Nucleus accumbens (tissue), 56 donors: ENCODE measurements at places on chromosomes 3 and 15.

DNA sequence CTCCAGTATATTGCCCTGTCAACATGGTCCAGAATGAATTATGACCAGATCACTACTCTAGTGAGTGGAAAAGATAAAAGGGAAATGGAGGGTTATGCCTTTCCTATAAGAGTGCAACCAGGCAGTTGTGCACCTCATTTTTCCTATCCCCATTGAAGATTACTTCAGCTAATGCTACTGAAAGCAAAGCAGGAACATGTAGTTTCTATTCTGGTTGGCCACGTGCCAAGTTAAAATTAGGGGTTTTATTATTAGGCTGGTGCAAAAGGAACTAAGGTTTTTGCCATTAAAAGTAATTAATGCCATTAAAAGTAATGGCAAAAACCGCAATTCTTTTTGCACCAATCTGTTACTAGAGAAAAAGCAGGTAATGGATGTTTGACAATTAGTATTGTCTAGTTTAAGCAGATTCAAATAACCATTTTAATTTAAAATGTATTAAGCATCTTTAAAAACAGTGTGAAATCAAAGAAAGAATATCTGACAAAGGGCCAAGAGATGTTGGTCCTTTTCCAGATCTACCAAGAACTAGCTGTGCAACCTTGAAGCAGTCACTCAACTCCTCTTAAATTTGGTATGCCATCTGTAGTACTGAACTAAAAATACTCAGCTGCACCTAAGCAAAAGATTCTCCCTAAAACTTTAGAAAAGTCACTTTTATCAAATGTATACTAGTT lies 567.5 kb upstream of the CCDC54 start:
- DNase-seq: no peak

DNA sequence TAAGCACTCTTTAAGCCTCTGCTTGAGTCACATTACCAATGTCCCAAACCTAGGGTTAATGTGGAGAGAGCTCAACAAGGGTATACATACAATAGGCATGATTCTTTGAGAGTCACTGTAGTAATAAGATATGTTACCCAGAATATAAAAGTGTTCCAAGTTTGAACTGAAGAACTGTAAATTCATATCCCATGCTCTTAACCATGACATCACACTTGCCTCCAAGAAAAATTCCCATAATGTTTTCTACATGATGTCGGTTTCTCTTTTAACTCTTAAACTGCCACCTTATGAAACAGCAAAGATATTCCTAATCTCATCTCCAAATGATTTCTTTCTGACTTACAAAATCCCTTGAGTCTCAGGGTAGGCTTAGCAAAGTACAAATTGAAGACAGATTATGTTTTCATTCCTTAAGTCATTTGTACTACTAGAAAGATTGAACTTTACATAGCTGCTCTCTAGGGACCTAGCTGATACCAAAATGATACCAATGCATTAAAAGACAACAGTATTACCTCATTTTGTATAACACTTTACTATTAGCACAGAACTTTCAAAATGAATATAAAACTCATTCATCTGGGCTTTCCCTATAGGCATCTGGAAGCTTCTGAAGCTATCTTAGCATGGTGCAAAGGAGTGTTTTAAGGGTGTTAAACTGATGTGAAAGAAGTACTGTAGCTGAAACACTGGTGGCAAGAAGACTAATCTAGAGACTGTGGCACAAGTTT lies 127.1 kb downstream of the KCNMB2 start:
- DNase-seq: no peak

DNA sequence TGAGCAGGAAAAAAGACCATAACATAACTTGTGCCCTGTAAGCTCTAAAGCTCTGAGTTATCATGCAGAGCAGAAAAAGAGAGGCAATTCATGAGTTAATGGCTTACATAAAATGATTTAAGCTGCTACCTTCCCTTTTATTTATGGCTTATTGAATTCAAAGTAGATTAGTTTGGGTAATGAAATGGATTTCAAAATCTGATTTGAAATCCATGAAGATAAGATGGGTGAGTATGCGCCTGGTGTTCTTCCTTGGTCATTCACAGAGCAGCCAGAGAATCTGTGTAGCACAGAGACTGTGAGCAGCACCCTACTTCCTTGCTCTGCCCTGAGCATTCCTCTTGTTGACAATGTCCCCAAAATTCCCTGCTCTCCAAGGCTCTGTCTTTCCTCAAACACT lies 36.2 kb upstream of the MRPL3 start:
- no peak for DNase-seq

DNA sequence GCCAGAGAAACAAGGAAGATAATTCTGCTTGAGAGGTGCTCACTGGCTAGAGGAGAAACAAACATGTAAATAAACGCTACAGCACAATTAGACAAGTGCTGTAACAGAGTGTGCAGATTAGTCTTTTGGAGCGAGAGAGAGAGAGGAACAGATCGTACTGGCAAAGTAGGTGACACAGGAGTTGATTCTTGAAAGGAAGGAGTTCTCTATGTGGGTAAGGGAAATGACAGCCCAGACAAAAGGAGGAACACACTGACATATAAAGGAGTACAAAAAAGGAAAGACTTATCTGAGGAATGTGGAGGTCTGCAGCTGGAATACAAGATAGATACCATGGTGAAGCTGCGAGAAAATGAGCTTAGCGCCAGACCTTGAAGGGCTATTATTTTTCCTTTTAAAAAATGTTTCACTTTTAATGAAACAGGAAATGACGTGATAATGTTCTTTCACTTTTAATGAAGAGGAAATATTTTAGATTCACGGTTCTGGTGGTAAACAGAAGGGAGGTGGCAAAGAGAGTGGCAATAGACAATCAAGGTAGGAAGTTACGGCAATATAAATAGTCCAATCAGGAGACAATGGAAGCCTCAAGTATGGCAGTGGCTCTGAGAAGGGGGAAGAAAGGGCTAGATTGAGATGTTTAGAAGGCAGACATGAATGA lies 202.9 kb downstream of the VPS13C start:
- DNase-seq: no peak

DNA sequence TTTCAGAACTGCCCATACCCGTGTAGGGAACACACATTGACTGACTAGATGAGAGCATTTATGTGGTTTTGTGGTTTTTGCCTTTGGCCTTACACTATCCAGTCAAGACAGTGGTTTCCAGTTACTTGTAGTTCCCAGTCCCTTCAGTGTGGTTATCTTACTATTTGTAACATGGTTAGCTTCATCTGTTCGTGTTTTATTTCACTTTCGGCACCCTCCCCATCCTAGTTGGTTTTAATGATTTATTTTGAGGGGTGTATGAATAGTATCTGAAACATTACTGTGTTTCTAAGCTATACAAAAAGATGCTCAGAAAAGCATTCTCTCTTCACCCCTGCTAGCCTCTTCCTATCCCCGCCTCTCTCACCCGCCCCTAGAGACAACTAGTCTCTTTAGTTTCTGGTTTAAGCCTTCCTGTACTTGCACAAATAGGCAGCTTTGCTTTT lies 14.1 kb downstream of the LYSMD4 start:
- DNase-seq: no peak

DNA sequence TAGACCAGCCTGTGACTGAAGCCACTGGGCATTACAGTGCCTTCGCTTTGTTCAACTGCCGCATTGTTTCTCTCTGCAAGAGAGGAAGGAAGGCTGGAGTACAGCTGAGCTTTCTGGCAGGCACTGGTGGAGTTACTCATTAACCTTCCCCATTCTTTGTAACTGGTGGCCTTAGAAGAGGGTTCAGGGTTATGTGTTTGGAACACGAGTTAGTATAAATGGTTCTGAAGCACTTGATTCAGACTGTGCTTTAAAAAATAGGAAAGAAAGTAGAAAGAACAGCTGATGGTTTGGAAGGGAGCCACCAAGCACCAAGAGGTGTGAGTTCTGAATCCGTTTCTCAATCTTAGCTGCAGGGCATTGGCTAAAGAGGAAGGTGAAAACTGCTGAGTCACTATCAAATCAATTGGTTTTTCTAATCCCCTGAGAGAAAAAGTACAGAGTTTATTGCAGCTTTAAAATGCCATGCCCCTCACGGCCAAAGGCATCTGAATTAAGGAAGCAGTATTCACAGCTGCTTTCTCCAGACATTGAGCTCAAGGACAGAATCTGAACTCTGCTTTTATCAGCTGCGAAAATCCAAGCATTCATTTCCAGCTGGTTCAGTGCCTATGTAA lies 3.6 kb downstream of the HGD start:
- DNase-seq: no peak

DNA sequence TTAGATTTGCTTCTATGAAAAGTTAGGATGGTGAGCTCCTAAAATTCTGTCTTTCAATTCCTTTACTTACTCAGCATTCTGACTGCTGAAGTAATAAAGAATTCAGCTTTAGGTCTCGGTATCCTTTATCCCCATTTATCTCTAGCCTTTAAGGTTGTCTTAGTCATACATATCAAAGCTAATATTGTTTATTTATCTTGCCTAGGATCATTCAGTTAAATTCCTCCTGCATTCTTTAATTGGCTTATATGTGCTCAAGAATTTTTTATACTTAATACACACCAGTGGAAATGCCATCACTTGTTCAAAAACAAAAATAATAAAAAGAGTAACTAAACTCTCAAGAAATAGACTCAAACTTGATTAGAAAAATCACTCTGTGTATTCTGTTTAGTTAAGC lies 507.0 kb downstream of the ZPLD1 start:
- no peak for DNase-seq

- no peak for DNase-seq
Observed at GRCh38 chr15:86690566-86690965, 610.9 kb downstream of the AGBL1 start.

DNA sequence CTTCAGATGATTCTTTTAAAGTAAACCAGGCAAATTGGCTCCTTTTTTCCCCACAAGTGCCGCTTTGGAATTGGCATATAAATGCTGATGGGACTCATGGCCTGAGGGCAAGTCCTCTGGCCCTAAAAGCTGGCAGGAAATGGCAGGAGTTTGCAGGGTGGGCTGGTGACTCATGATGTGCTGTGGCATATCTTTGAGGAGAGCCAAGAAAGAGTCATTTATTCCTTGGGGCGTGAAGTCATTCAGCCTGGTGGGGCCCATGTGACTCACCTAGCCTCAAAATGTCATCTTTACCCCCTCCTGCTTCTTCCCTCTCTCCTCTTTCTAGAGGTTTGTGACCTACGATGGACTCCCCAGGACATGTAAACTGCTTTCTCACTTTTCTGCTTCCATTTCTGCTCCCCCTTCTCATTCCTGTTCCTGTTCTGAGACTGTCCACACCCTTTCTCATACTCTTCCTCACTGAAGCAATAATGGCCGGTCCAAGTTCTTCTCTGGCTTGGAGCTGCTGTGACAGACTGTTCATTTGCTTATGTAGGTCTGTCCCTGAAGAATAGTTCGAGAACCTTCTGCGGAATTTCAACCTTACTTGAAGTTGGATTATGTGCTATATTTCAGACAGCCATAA lies 326.1 kb downstream of the SATB1 start:
- no peak for DNase-seq

- DNase-seq: no peak
Observed at GRCh38 chr3:163364717-163365116, 1713.6 kb downstream of the SI start.

DNA sequence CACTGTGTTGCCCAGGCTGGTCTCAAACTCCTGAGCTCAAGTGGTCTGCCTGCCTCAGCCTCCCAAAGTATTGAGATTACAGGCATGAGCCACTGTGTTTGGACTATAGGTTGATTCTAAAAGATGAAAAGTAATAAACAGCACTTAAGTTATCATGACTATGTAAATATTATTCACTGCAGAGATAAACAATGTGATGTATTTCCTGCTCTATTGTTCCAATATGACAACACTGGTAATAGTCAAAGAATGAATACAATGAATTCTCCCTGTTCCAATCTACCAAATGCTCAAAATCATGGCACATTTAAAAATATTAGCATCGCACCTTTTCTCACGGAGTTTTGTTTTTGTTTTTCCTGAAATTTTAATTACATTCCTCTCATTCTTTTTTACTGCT lies 36.8 kb upstream of the TBL1XR1 start:
- no peak for DNase-seq

GRCh38 chr15:64305261-64305660 lies 50.7 kb downstream of the CSNK1G1 start:
- DNase-seq: no peak
